ENCODE measurements at places on chromosomes 3 and 15.
A peak's percentile ranks its signal among the peaks of the same experiment; 100 is the strongest.

DNA sequence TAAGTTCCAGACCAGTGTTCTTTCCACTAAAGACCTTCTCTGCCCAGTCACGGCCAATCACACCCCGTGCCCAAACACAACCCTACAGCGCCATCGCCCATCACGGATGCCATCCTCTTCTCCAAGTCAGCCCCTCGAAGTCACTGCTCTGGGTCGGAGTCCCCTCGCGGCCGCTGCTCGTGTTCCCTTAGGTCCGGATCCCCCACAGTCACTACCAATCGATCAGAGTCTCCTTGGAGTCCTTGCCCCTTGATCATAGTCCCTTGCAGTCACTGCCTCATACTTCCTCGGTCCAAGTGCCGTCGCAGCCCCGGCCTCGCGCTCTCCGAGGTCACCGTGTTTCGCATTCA, 461 bp downstream of the PCYT1A start:
- DNase-seq: no peak

- DNase-seq: peak; percentile 86
Observed at GRCh38 chr15:69593981-69594966, 141.7 kb downstream of the RPLP1 start.

DNA sequence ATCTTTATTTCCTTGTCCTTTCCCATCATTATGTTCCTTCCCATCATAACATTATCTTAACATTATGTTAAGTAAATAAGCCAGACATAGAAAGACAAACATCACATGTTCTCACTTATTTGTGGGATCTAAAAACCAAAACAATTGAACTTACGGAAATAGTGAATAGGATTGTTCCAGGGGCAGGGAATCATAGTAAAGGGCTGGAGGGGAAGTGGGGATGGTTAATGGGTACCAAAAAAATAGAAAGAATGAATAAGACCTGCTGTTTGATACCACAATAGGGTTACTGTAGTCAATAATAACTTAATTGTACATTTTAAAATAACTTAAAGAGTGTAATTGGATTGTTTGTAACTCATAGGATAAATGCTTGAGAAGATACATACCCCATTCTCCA, 36.7 kb upstream of the MBNL1 start:
- no peak for DNase-seq

- no peak for DNase-seq
Observed at GRCh38 chr3:57826952-57827723, 71.0 kb downstream of the SLMAP start.

DNA sequence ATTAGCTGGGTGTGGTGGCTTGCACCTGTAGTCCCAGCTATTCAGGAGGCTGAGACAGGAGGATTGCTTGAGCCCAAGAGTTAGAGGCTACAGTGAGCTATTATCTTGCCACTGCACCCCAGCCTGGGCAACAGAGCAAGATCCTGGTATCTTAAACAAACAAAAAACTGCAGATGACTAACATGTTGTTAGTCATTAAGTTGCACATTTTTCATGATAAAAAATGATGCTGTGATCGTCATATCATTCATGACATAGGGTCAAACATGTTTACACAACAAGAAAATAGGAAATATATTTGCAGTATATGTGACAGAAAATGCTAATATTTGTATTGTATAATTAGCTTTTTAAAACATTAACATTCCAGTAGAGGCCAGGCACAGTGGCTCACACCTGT, 20.2 kb upstream of the DAPK2 start:
- DNase-seq: no peak

- no peak for DNase-seq
Observed at GRCh38 chr3:184712248-184713039, 580 bp upstream of the MAGEF1 start.

DNA sequence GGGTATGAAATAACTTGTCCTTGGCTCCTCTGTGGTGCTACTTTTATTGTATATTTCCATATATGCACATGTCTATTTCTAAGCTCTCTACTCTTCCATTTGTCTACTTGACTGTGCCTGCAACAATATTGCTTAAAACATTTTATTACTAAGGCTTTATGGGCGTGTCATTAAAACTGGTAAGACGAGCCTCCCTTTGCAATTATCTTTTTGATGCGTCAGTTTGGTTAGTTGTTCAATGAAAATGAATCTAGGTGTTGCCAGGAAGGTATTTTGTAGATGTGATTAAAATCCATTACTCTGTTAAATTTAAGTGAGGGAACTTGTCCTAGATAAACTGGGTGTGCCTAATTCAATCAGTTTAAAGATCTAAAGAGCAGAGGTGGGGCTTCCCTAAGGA, 12.9 kb upstream of the TRA2B start:
- DNase-seq: no peak

GRCh38 chr3:16512435-16513140, 911 bp downstream of the RFTN1 start:
- peak; percentile 66 for DNase-seq

DNA sequence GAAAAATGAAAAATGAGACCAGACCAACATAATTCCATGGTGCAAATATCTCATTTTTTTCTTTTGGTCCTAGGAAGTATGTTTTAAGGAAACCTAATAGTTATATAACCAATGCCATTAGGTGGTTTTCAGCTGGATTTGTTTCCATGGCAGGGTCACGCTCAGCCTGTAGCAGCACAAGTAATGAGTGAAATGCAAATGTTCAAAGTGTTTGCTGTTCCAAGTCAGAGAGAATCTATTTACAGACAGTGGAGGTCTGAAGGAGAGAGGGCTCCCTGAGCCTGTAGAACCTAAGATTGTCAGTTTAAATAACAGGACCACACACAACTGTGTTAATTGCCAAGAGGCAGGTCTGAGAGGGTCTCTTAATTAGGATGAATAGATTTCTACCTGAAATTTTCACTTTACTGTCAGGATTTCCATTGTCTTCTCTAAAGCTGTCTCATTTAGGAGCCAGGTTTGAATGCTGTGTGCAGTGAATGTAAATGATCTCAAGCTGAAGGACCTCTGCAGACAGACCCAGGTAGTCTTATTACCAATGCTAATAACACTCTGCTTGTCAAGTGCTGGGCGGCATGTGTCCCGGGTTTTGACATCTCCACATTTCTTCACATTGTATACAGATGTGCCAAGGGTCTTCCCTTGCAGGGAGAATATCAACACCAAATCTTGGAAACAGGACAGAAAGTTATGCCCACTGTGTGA, 317.3 kb upstream of the NECTIN3 start:
- DNase-seq: peak; percentile 26

GRCh38 chr3:50450209-50450921, 53.1 kb downstream of the CACNA2D2 start:
- peak; percentile 91 for DNase-seq

DNA sequence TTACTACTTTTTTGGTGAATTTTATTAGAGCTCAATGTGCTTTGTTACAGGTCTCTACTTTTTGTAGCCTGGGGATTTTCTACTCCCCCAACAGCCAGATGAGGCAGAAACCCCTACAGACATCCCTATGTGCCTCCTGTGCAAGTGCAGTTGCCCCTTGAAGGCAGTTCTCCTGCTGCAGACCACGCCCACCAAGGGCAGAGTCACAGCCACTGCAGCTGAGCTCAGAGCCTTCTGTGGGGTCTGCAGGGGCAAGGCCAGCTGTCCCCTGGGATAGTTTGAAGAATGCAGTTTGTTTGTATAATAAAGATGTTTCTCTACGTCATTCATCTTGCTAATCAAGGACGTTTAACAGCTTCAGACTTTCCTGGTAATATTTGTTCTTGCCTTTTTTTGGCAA, 76.8 kb downstream of the NPAP1 start:
- no peak for DNase-seq

DNA sequence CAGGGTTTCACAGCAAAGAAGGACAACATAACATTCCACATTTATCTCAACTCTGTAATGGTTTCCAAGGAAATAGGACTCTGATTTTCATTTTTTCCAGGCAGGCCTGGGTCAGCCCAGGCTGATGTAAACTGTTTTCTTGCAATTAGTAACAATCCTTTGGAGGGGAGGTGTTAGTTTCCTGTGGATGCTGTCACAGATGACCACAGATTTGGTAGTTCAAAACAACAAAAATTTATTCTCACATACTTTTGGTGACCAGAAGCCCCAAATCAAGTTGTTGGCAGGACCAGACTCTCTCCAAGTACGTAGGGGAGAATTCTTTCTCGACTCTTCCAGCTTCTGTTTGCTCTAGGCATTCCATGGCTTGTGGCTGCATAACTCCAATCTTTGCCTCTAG, 88.0 kb downstream of the EDEM1 start:
- no peak for DNase-seq

- DNase-seq: peak; percentile 73
Observed at GRCh38 chr3:4218456-4219226, 84.5 kb upstream of the SETMAR start.

GRCh38 chr3:158774965-158775364, 26.9 kb upstream of the MFSD1 start:
- DNase-seq: peak; percentile 46

DNA sequence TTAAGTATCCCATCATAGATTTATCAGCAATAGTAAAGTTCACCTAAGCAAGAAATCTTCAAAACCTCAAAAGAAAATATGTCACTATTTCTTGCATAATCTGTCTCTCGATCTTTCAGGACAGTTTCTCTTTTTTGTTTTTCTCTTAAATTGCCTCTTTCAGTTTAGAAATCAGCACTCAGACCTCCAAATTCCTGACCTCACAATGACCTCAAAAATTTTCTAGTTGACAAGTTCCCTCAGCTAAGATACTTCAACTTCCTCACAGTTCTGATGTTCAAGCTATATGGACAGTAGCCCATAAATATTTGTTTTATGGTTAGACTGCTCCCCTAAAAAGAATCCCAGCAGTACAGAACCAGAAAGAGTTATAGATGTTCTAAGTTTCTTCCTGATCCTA, 24.1 kb downstream of the SLC24A5 start:
- no peak for DNase-seq

GRCh38 chr15:78925956-78926743, 18.7 kb downstream of the CTSH start:
- no peak for DNase-seq

GRCh38 chr3:113769551-113769950, 22.7 kb downstream of the ATP6V1A start:
- DNase-seq: peak; percentile 27

DNA sequence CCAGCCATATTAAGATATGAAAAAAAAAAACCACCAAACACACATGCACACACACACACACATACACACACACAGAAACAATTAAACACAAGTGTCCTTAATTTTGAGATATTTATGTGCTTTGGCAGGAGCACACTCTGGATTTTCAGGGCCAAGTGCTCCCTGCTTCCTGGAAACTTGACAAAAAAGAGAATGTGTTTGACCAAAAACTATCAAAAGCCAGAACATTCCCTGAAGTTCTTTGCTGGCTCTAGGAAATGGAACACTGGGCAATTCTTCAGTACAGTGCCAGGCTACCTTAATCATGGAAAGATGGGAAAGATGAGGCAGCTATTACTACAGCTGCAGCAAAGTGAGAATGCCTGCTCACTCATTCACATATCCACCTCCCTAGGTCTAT, 44.6 kb downstream of the P3H2 start:
- peak; percentile 48 for DNase-seq

DNA sequence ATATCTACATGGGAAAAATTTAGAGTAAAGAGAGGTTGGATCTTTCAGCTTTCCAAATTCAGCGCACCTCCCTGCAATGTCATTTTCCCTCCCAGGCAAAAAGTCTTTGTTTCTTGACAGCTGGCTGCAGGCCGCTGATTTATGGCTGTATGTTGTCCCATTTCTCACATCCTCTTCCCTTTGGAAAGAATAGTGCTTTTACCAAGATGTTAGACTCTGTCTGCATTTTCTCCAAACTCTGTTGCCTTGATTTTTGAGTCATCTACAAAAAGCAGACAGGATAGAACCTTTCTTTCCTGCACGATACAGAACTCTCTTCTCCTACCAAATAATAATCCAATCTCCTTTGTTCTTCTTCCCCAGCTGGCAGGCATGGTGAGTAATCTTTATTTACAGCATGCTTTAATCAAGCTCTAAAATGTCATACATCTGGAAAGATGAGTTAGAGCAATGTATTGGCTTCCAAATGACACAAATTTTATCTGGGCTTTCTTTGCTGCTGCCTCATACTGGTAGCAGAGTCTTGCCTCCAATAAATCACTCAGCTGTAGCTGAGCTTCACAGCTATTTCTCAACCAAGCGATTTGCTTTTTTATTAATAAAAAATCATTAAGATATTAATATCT, 101.9 kb downstream of the PIK3R4 start:
- DNase-seq: no peak

DNA sequence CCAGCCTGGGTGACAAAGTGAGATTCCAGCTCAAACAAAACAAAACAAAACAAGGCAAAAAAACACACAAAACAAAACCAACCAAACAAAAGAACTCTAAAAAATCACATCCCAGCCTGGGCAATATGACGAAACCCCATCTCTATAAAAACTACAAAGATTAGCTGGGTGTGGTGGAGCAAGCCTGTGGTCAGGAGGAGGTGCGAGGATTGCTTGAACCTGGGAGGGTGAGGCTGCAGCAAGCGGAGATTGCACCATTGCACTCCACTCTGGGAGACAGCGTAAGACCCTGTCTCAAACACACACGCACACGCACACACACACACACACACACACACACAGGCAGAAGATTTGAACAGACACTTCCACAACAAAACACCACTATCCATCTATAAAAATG, 99.6 kb downstream of the SHQ1 start:
- DNase-seq: no peak

GRCh38 chr15:41656188-41656587, 4.0 kb upstream of the MGA start:
- DNase-seq: no peak

DNA sequence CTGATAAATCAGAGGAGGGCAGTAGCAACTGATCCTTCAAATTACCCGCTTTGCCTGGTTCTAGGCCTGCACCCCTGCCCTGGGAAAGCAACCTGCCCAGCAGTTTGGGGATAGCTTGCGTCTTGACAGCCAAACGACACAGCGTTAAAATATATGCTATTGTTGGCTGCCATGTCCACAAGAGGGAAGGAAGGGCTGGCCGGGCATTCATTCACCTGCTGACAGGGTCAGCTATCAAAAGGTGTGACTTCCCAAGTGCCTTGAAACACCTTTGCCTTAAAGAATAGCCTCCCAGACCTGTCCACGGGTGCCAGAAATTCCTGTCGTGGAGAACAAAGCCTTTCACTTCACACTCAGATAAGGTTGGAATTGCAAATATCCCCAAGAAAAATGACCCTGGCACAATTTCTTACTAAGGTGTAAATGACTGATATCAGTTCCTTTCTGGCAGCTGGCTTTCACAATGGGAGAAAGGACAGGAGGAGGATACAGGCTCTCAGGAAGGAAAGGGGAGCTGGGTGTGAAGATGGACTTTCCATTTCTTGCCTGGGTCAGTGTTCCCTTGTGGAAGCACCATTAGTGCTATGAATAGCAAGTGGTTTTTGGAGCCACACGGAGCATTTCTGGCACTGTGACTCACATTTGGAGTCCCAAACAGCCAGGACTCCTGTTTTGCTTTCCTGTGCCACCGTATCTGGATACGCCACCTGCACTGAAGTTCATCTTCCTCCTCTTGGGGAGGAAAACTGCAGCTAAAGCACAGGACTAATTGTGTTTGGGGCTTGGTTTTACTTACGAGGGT, 19.2 kb downstream of the ALDH1A3 start:
- no peak for DNase-seq

- DNase-seq: no peak
Observed at GRCh38 chr3:69339760-69340159, 46.1 kb downstream of the FRMD4B start.

All from kidney (tissue), 22 donors.